Activated CD8-positive, alpha-beta memory T cell treated with anti-CD3 and anti-CD28 coated beads for 48 hours (primary cell): ENCODE measurements at places on chromosomes 1 and 21.

DNA sequence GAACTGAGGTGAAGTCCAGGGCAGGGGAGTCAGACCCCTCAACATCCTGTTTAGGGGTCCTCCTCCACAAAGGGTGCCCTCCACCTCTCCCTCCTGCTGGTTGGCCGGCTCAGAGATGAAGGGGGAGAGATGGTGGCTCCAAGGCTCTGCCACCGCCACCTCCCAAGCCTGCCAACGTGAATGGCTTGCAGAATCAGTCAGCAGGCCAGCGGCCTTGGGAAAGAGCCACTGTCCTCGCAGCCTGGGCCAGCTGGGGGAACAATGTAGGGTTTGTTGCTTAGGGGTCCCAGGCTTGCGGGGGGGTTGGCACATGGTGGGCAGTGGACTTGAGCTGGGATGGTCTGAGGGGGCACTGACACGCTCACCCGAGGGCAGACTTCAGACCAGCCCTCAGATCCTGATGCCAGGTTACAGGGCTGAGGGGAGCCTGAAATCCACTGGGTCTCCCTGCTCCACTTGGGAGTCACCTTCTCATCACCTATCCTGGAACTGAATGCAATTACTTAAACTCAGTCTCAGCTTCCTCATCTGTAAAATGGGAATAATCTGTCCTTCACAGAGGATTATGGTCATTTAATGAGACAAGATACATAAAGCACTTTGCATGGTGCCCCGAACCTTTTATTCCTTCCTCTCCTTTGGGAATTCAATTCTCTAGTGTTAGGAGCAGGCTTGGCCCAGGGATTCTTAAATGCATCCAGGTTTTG lies 8.3 kb downstream of the GPR37L1 start:
- no peak for DNase-seq

- no peak for DNase-seq
Measured at GRCh38 chr1:74222701-74223100, 12.5 kb upstream of the TNNI3K start.

DNA sequence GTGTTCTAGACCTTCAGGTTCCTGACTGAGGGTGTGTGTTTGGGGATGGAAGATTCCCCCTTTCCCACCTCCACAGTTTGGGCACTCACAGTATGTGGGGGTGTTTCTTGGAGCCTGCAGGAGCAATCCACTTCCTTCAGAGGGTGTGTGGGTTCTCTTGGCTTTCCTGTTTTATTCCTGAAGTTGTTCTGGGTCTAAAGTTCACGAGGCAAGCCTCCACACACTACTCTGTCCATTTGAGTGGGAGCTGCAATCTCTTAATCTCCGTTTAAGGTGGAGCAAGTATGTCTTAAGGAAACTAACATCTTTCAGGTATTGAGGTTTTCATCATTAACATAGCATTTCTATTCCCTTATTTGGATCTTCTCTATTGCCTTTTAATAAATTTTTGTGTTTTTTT lies 141.8 kb downstream of the TENT5C start:
- DNase-seq = no peak

DNA sequence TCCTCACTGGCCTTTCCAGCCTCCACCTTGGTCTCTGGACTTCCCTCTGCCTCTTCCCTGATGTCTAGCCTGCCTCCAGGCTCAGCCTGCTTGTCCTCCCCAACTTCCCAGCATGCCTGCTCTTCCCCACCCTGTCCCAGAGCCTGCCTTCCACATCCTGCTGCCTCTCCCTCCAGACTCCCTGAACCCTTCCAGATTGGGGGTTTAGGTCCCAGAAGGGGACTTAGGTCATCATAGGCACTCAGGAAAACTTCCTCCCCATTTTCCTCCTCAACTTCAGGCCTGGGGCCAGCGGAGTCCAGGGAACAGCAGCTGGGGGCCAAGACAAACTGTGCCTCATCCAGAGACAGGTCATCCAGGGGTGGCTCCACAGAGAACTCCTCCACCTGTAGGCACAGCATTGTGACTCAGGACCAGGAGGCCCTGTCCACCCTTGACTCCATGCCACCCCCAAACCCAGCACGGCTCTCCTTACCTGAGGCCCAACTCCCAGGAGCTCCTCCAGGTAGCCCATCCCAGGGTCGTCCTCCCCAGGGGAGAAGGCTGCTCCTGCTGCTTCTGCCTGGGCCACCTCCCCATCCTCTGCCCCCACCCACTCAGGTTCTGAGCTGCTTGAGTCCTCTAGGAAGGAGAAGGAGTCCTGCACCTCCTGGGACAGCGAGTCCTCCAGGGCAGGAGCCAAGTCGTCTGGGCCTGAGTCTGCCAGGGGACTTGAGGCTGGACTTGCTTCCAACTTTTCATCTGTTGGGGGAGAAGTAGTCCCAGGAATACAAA lies 3.4 kb upstream of the USF1 start:
- DNase-seq = no peak

DNA sequence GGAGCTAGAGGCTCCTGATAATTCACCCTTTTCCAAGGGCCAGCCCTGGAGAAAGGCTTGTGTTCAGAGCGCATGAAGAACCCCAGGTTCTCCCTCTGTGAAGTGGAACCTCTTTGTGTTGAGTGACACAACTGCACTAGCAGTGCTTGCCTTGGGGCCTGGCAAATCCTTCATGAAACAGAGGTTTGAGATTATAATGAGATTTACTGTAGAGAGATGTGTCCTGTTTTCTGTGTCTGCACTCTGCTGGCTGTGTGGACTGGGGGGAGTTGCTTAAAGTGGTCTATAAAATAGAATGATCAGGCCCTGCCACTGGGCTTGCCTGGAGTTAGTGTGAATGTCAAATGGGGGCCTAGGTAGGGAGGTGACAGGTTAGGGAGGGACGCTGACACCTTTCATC lies 11.5 kb upstream of the TNFRSF1B start:
- DNase-seq = no peak

DNA sequence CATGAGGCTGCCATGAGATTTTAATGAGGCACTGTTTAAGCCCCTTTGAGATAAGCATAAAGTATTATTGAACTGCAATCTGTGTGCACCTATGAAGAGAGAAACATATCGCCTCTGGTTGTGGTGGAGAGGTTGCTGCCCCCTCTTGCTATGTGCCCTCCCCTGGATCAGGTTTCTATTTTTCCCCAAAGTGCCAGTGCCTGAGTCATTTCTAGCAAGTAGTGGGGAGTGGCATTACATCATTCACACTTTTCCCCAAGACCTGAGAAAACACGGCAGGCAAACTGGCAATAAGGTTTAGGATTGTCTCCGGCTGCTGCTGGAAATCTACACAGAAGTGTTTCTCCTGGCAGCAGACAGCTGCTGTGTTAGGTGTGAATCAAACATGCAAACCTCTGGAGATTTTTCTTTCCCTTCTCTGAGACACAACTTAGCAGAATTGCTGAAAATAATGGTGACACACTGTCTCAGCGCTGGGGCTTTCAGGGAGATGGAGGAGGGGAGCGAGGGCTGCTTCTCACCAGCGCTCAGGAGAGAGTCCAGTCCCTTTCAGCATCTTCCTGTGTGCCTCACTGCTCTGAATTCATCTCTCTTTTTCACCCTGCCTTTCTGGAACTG lies 13.7 kb upstream of the RGS16 start:
- DNase-seq = no peak

DNA sequence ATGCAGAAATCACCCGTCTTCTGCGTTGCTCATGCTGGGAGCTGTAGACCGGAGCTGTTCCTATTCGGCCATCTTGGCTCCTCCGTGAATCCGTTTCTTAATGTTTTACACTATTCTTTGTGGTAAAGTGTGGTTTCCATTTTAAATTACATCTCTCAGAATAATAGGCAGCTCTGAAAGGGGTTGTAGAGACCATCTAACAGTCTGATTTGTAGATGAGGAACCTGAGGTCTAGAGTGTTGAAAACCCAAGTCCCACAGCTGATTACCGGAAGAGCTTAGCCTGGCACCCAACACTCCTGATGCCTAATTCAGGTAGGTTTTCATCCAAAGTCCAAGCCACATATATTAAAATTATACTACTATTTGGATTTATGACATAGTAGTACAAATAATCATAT lies 144.0 kb downstream of the LEPR start:
- no peak for DNase-seq

- no peak for DNase-seq
Measured at GRCh38 chr21:46127239-46128105, 27.9 kb downstream of the FTCD start.

GRCh38 chr1:91278754-91279153 lies 125.9 kb downstream of the HFM1 start:
- DNase-seq = no peak

DNA sequence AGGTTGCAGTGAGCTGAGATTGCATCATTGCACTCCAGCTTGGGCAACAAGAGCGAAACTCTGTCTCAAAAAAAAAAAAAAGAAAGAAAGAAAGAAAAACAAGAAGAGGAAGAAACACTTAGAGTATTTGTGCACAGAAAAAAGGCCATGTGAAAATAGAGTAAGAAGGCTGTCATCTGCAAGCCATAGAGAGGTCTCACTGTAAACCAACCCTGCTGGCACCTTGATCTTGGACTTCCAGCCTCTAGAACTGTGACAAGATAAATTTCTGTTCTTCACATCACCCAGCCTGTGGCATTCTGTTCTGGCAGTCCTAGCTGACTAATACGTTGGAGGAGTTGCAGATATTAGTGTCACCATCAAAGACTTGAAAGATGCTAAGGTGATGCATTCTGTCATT lies 12.1 kb upstream of the ZDHHC18 start:
- DNase-seq = no peak

DNA sequence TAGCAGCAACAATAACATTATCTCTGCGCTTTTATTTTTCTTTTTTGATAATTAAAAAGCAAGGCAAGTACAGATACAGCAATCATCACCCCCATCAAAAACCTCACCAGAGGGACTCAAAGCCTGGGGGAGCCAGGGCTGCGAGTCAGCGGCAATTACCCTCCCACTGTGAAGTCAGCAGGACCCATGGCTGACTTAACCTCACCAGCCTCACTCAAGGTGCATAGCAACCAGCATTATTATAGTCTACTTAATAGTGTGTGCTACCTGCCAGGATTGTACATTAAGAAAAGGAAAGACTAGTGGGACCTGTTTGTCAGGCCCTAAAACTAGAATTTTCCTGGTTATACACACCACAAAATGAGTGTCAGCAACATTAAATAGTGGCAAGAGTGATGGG lies 28.9 kb upstream of the SERBP1 start:
- no peak for DNase-seq

DNA sequence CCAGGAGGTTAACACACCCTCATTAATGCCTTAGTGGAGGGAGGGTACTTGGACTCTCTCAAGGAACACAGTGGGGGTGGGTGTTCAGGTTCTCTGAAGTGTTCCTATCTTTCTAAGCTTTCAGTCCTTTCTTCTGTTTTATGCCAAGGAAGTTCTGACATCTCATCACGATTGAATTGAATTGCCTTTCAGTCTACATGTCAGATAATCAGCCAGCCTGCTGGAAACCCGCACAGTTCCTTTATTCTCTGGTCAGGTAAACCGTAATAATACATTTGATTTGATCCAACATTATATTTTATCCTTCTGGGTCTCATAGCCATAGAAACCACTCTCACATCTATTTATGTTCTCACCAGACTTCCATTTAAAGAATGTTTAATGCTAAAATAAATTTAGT lies 339.0 kb downstream of the RWDD3 start:
- no peak for DNase-seq

DNA sequence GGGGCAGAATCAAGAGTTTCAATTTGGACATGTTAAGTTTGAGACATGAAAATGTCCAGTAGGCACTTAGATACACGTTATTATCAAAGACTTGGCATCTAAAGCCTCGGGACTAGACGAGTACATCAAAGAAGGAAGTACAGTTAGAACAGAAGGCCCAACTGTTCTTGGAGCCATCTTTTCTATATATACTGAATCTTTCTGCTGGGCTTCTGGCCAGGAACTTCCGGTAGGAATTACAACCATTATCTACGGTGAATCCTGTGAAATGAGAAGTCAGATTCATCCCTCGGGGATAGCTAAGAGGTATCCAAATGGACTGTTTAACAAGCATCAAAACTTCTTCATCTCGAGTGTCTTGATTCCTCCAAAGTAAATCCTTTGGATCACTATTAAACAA lies 34.4 kb upstream of the NRDC start:
- DNase-seq = no peak

- no peak for DNase-seq
Measured at GRCh38 chr21:23886828-23887724, 1720.2 kb downstream of the MRPL39 start.

DNA sequence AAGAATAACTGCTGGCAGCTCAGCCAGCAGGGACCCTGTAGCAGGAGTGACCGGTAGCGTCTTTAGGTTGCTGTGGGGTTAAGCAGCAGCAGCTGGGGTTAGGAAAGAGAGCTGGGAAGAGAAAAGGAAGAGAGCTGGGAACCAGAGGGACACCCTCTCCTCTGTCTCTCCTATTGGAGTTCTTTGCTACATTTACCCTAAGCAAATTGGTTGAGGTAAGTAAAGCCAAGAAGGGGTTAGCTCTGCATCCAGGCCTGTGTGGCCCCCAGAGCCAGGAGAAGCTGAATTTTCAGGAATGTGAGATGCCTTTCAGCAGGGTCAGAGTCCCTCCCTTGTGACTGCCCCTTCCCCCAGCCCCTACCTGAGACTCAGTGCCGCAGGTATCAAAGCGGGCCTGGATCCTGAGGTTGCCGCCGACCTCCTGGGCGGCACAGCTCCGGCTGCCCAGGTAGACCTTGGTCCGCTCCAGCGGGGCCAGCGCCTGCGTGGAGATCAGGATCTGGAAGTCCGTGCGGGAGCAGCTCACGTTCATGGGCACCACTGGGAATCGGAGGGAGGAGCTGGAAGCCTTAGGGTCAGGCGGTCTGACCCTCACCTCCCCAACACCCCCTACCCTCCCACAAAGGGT lies 16.4 kb downstream of the CDCP2 start:
- DNase-seq = no peak

DNA sequence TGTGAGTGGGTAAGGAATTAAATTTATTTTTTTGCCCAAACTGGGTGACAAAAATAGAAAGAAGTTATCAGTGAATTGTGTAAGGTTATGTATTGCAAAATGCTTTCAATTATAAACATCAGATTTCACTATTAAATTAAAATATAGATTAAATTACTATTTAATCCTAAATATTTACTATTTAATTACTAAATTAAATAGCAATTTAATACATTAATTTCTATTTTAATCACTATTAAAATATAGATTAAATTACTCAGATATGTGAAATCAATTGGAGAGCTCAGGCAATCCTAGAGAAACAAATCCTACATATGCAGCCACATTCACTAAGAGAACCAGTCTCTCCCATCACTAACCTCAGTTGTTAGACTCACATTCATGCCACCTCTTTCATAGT lies 2075.8 kb downstream of the MRPL39 start:
- DNase-seq = no peak

- DNase-seq = no peak
Measured at GRCh38 chr1:242670019-242670418, 145.5 kb upstream of the PLD5 start.

DNA sequence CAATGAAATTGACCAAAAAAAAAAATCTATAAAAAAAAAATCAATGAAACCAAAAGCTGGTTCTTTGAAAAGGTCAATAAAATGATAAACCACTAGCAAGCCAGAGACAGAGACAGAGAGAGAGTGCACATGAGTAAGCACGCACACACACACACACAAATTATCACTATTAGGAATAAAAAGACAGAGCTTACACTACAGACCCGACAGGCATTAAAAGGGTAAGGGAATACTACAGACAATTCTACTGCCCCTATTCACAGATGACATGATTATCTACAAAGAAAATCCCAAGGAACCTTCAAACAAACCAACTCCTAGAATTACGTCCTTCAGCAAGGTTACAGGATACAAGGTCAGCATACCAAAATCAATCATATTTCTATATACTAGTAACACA lies 38.6 kb downstream of the TARBP1 start:
- no peak for DNase-seq

- no peak for DNase-seq
Measured at GRCh38 chr1:77063118-77063517, 156.1 kb downstream of the PIGK start.

GRCh38 chr1:24421502-24421901 lies 5.9 kb downstream of the NIPAL3 start:
- DNase-seq = no peak
